ENCODE measurements at places on chromosomes 5 and 9.

DNA sequence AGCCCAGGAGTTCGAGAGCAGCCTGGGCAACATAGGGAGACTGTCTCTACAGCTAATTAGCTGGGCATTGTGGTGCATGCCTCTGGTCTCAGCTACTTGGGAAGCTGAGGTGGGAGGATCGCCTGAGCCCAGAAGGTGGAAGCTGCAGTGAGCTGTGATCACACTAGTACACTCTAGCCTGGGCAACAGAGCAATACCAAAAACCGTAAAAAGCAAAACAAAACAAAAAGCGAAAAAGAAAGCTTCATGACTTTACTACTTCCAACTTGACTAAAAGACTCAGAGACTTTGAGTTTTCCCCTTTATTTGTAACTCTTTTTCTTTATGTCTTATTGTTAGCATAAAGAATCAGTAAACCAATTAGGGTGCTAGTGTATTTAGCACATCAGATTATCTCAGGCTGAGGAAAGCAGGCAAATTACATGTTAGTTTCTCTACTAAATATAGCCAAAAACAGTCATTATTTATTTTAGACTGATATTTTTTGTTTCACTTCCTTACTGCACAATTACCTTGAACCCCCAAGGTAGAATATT lies 5.4 kb downstream of the RAD17 start:
- DNase-seq: no peak

DNA sequence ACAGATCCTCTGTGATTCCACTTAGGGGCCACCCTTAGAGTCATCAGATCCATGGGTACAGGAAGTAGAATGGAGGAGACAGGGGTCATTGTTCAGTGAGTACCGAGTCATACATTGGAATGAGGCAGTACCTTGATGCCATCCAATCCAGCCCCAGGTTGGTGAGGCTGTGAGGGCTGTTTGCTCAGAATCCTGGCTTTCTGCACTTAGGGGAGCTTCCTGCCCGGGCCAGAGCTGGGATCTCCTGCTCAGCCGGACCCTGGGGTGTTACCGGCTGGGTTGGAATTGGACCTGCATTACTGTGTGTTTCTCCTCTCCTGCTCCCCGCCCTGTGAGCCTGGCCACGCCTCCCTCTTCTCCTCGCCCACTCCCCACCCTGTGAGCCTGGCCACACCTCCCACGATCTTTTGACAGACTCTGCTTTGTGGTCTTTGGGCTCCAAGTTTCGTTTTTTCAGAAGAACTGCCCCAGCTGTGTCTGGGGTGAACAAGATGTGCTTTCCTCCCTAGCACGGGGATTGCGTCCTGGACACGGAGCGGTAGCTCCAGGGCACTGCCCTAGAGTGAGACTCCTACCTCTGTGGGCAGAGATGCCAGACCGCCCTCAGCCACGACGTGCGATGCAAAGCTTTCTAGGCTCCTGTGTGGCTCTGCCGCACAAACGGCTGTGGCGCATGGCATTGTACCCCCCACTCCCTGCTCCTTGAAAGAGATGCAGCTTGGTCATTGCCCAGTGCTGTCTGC lies 15.4 kb downstream of the TRAF2 start:
- no peak for DNase-seq

GRCh38 chr9:94269264-94269663 lies 10.2 kb downstream of the ZNF169 start:
- DNase-seq: no peak

- no peak for DNase-seq
Observed at GRCh38 chr5:42655982-42656650, 100.5 kb upstream of the CCDC152 start.

GRCh38 chr5:167652690-167653089 lies 638.8 kb upstream of the WWC1 start:
- DNase-seq: no peak

DNA sequence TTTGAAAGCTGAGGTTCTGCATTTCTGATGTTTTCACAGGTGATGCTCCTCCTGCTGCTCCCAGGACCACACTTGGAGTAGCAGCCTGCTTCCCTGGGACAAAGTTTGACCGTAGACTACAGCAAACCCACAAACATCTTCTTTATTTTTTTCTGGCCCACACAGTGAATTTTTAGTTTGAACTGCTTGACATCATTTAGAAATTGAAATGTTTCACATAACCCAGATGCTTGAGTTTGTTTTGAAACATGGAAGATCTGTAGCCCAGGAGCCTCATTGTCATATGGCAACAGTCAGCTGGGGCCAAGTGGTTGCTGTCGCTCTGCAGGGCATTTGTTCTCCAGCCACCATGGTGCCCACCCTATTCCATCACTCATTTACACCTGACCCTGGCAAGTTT lies 8.4 kb downstream of the SH3TC2 start:
- no peak for DNase-seq

DNA sequence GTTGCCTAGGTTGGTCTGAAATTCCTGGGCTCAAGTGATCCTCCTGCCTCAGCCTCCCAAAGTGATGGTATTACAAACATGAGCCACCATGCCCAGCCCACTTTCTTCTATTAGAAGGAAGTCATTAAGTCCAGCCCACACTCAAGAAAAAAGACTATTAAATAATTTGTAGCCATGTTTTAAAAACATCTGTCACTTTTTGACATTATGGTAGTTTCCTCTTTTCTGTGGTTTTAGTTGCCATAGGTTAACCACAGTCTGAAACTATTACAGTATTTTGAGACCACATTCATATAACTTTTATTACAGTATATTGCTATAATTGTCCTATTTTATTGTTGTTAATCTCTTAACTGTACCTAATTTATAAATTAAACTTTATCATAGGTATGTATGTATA lies 31.9 kb upstream of the C5orf24 start:
- DNase-seq: no peak

GRCh38 chr9:131739133-131739958 lies 530 bp downstream of the RAPGEF1 start:
- no peak for DNase-seq
